Activated B cell treated with CpG ODN at 0.5 μM for 24 hours (primary cell): ENCODE measurements at places on chromosomes 6 and 20. TPM values are rescaled to one million over a fixed set of nuclear protein-coding genes. Genes with fewer than 3 reads are reported as not detected.

Gene SLC9A8
- 49.2 and 65.7 TPM in 2 replicates for total RNA-seq

Gene SMPDL3A
- total RNA-seq: 1.5 and 1.8 TPM in 2 replicates

Gene CCM2L
- 0.11 and 0.20 TPM in 2 replicates for total RNA-seq

Gene KCNQ2
- not detected in 2 replicates for total RNA-seq

Gene C6orf58
- not detected in 2 replicates for total RNA-seq

Gene TTLL9
- 0.60 and 0.61 TPM in 2 replicates for total RNA-seq

Gene BEND6
- total RNA-seq: not detected in 2 replicates

Gene SYNDIG1
- not detected in 2 replicates for total RNA-seq

- no peaks in the 10 kb centered on the region for H3K36me3 ChIP-seq
- no peak overlapping the region for H3K27ac ChIP-seq
- H3K4me1 ChIP-seq: peaks cover 3% of the 10 kb centered on the region
- no peak overlapping the region for H3K4me3 ChIP-seq
- H3K27me3 ChIP-seq: peaks cover 14% of the 10 kb centered on the region
Observed at GRCh38 chr20:48015141-48015910, 230.0 kb upstream of the SULF2 start.

- H3K27ac ChIP-seq: no peak overlapping the region
- H3K4me1 ChIP-seq: peaks cover 30% of the 10 kb centered on the region
- no peaks in the 10 kb centered on the region for H3K36me3 ChIP-seq
Observed at GRCh38 chr6:14644381-14644780, 526.8 kb downstream of the CD83 start.

GRCh38 chr20:36147690-36148089, 6.8 kb upstream of the EPB41L1 start:
- no peaks in the 10 kb centered on the region for H3K36me3 ChIP-seq
- peaks cover 8% of the 10 kb centered on the region for H3K27me3 ChIP-seq
- H3K4me1 ChIP-seq: peaks cover 9% of the 10 kb centered on the region
- no peak for DNase-seq
- no peak overlapping the region for H3K4me3 ChIP-seq

- H3K4me3 ChIP-seq: no peak overlapping the region
- H3K4me1 ChIP-seq: no peaks in the 10 kb centered on the region
- no peaks in the 10 kb centered on the region for H3K27me3 ChIP-seq
- no peak overlapping the region for H3K27ac ChIP-seq
- no peaks in the 10 kb centered on the region for H3K36me3 ChIP-seq
- DNase-seq: no peak
Observed at GRCh38 chr20:49758781-49759180, 45.1 kb upstream of the B4GALT5 start.

- peaks cover 41% of the 10 kb centered on the region for H3K27me3 ChIP-seq
- H3K4me1 ChIP-seq: peaks cover 19% of the 10 kb centered on the region
- H3K36me3 ChIP-seq: peaks cover 2% of the 10 kb centered on the region
- no peak for DNase-seq
- no peak overlapping the region for H3K4me3 ChIP-seq
Observed at GRCh38 chr6:75752365-75752764, 3.3 kb downstream of the MYO6 start.

DNA sequence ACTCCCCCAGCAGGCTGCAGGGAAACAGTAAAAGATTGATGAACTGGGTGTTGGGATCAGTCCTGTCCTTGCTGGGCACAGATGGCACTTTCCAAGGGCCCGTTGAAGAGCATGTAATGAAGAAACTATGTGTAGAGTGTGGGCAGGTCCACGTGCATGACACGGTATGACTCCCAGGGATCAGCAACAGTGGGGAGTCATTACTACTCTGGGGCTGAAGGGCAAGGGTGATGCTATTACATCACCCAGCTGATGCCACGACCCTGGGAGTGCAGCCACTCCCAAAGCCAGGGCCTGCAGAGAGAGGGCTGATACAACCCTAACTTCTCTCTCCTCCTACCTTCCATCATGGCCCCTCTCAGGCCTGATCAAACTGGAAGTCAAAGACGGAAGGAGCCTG, 20.1 kb downstream of the KCNK17 start:
- H3K27me3 ChIP-seq: peaks cover 15% of the 10 kb centered on the region
- no peak overlapping the region for H3K27ac ChIP-seq
- no peak for DNase-seq

DNA sequence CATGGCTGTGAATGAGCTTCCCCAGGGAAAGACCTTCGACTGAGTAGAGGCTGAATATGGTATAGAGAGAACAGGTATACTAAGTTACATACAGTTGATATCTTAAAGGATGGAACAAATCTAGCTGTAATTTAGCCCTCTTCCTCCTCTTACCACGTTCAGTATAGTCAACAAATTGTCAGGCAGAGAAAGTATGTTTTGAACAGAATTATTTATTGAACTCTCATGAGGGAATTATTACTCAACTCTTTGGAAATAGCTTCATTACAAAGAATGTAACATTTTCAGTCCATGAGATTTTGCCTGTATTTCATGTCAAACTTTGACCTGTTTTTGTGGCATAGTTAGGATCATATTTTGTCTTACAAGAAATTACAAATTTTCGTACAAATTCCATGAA, 63.0 kb downstream of the SH3BGRL2 start:
- peaks cover 3% of the 10 kb centered on the region for H3K27me3 ChIP-seq
- H3K36me3 ChIP-seq: no peaks in the 10 kb centered on the region
- no peak for DNase-seq
- no peak overlapping the region for H3K27ac ChIP-seq
- no peak overlapping the region for H3K4me3 ChIP-seq
- H3K4me1 ChIP-seq: no peaks in the 10 kb centered on the region

- H3K4me1 ChIP-seq: peaks cover 7% of the 10 kb centered on the region
- no peak overlapping the region for H3K27ac ChIP-seq
- H3K27me3 ChIP-seq: no peaks in the 10 kb centered on the region
Observed at GRCh38 chr6:170140129-170140528, 150.7 kb downstream of the DLL1 start.

DNA sequence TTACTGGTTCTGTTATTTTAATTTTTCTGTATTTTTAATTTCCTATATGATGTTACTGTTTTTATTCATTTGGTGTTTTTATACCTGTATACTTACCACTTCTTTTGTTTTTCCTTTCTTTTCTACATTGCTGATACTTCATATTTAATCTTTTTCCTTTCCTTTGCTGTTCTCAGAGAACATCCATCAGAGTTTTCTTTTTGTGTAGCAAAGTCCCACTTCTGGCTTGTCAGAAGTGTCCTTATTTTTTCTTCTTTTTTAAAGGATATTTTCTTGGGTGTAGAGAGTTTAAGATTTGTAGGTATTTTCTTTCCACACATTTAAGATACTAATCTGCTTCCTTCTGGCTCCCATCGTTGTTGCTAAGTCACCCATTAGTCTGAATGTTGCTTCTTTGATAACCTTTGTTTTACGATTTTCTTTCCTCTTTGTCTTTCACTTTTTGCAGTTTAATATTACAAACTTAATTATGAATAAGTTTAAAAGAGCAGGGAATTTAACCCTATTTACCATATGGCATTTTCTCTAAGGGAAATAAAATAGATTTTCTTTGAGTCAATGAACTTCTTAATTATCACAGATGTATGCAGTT, 18.5 kb downstream of the CD2AP start:
- peaks cover 8% of the 10 kb centered on the region for H3K36me3 ChIP-seq
- peaks cover 63% of the 10 kb centered on the region for H3K4me1 ChIP-seq
- H3K27ac ChIP-seq: no peak overlapping the region
- no peaks in the 10 kb centered on the region for H3K27me3 ChIP-seq
- DNase-seq: no peak

GRCh38 chr6:165486183-165487137, 176.6 kb downstream of the PDE10A start:
- H3K27me3 ChIP-seq: no peaks in the 10 kb centered on the region
- no peaks in the 10 kb centered on the region for H3K36me3 ChIP-seq
- H3K4me3 ChIP-seq: no peak overlapping the region
- no peaks in the 10 kb centered on the region for H3K4me1 ChIP-seq

DNA sequence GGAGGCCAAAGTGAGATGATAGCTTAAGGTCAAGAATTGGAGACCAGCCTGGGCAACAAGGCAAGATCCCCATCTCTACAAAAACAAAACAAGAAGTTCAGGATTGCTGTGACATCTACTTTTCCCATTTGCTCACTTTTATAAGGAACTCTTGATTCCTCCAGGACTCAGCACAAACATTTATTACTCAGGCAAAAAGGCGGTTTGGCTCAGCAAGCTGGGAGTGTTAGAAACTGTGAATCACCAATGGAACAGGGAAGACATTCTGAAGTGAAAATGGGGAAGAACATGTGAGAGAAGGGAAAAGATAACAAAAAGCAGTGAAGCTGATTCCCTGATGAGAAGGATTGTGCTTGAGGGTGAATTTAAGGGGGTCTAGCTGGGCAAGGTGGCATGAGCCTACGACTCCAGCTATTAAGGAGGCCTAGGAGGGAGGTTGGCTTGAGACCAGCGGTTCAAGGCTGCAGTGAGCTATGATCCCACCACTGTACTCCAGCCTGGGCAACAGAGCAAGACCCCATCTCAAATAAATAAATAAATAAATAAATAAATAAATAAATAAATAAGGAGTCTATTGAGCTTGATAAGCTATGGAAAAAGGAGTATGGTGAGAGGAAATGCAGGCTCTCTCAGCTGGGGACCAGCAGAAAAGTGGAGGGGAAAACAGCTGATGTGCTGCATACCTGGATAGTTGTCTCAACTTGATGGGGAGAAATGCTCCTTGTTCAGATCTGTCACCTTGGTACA, 65.4 kb upstream of the HDDC2 start:
- no peak for DNase-seq
- H3K27ac ChIP-seq: no peak overlapping the region
- H3K27me3 ChIP-seq: peaks cover 39% of the 10 kb centered on the region
- H3K36me3 ChIP-seq: no peaks in the 10 kb centered on the region
- no peak overlapping the region for H3K4me3 ChIP-seq
- H3K4me1 ChIP-seq: peaks cover 10% of the 10 kb centered on the region

- H3K36me3 ChIP-seq: no peaks in the 10 kb centered on the region
- peaks cover 11% of the 10 kb centered on the region for H3K27me3 ChIP-seq
- no peaks in the 10 kb centered on the region for H3K4me1 ChIP-seq
Observed at GRCh38 chr20:53291548-53291947, 302.1 kb downstream of the ZNF217 start.

DNA sequence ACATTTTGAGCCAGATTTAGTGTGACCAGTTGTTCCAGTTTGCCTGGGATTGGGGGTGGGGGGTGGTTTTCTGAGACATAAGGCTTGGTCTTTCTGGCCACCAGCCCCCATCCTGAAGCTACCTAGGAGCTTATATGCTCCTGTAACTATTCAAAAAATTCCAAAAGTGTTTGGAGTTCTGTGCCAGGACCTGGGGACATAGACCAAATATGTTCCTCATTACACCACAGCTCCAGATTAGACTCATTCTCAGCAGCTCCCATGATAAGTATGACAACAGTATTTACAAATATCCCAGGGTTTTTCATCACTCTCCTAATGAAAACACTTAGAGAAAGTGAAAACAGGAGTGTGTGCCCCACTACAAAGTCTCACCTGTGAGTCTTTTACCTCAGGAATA, 37.8 kb upstream of the RNF144B start:
- no peak overlapping the region for H3K4me3 ChIP-seq
- H3K27me3 ChIP-seq: no peaks in the 10 kb centered on the region
- no peak overlapping the region for H3K27ac ChIP-seq
- peaks cover 23% of the 10 kb centered on the region for H3K4me1 ChIP-seq
- H3K36me3 ChIP-seq: no peaks in the 10 kb centered on the region
- no peak for DNase-seq

GRCh38 chr20:63348828-63349515, 12.2 kb downstream of the CHRNA4 start:
- DNase-seq: no peak
- no peak overlapping the region for H3K27ac ChIP-seq
- H3K4me1 ChIP-seq: no peaks in the 10 kb centered on the region
